ENCODE measurements at places on chromosomes 16 and 17.

GRCh38 chr17:71417142-71417541 is 703.7 kb upstream of the SOX9 start:
- no peak for DNase-seq

GRCh38 chr16:30180741-30181140 is 2.7 kb upstream of the CORO1A start:
- DNase-seq: no peak

DNA sequence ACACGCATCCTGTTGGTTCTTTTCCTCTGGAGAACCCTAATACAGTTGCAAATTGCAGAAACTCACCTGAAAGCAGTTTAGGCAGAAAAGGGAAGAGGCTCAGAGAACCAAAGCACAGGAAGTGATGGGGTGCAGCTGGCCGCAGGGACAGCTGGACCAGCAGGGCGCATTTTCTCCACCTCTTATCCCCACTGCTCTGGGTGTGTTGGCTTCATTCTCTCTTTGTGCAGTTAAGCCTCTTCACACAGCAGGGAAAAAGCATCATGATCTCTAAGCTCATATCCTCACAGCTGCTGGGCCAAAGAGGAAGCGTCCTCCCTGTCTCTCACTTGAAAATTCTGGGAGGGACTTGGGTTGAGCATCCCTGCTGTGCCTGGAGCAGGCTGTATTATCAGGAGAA is 20.0 kb upstream of the LRRC75A start:
- peak; percentile 3 for DNase-seq

DNA sequence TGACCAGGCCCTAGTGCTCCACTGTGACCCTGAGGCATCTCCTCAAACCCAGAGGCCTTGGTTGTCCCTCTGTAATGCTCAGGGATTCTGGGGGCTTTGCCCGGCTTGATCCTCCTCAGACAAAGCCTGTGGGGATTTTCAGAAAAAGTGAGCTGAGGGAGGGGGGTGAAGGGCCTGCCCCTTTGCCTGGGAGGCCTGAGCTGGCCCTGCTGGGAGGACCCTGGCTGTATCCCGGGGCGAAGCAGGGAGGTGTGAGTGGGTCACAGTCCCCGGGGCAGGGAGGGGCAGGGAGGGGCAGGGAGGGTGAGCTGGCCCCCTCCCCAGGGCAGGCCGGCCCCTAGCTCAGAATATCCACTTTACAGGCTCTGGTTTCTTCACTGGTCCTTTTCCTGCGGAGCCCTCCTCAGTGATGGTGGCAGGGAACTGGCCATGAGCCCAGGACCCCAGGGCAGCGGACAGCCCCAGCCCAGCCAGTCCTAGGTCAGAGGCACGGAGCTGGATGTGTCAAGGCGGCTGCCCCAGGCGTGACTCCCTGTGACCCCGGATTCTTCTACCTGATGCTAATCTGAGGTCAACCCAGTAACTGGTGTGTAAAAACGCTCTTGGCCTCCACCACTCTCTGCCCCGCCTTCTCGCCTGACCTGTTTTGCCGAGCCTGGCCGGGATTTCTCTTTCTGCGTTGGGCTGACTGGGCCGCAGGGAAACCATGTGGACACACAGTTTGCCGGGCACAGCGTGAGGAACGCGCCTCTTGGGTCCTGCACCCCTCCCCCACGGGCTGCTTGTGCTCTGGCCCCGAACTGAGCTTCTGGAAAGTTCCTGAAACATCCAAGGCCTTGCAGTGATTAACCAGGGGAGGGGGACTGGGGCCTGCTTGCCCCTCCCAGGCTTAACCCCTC is 5.8 kb upstream of the FASN start:
- no peak for DNase-seq

DNA sequence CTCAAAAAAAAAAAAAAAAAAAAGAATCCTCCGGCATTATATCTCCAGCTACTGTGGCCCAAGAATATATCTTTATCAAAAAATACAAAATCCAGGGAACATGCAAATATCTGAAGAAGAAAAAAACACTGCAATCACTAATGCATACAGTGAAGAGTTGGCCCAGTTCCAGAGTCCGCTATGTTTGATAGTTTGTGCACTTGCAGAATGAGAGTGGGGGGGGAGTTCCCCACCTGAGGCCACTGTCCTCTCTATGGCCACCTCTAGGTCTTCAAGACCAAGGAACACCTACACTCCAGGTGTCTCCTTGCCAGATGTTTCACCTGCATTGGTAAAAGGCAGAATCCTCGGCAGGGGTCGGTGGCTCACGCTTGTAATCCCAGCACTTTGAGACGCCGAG is 4.0 kb downstream of the ZNF785 start:
- DNase-seq: no peak

GRCh38 chr17:75277664-75278071 is 6.6 kb upstream of the MIF4GD start:
- no peak for DNase-seq

DNA sequence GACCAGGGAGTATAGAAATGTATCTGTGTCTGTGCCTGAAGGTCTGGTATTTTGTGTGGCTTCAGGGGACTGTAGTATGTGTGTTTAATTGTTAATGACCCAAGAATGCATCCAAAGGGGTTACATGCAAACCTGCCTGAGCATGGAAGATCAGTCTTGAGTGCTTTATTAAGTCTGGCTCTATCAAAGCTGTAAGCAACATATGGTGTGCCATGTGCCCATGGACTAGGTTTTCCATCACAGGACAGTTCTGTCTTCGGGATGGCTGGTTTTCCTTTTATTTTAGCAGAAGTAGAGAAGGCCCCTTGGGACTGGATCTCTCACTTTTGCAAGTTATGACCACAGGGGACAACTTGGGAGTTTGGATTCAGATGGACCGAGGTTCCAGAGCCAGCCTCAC is 18.2 kb downstream of the RBFOX1 start:
- no peak for DNase-seq
